ENCODE measurements at places on chromosomes 5 and 9. TPM values are rescaled to one million over a fixed set of nuclear protein-coding genes. Genes with fewer than 3 reads are reported as not detected.

The SH3RF2 gene
- polyA plus RNA-seq, result 34.1 TPM

DNA sequence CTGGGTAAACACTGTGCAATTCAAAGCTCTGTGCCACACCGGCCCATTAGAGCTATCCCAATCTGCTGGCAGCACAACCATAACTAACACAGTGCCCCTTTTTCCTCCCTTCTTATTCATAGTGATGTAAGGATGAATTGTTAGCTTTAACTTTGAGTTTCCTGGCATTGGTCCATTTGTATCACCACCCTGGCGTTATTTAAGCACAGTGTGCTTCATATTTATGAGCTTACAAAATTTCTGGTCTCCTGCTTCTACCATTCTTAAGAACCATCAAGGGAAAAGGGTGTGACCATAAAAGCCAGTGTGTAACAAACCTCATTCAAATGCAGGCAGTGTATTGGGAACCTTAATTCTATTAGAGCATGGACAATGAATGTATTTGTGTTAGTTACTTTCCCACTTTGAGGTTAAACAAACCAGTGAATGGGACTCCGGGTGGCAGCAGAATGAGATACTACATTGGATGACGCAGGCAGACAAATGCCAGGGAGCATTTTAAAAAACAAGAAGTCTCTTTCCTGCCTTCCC lies 222.6 kb downstream of the TMEM161B start:
- no peaks in the 10 kb centered on the region for H3K4me1 ChIP-seq
- H3K27ac ChIP-seq, result no peak overlapping the region
- no peaks in the 10 kb centered on the region for H3K36me3 ChIP-seq
- H3K27me3 ChIP-seq, result no peaks in the 10 kb centered on the region
- no peak for DNase-seq

GRCh38 chr5:32320576-32320975 lies 7.8 kb upstream of the MTMR12 start:
- H3K27ac ChIP-seq, result no peak overlapping the region
- H3K36me3 ChIP-seq, result no peaks in the 10 kb centered on the region
- no peak for DNase-seq

The POU5F2 gene
- 0.55 TPM for polyA plus RNA-seq

GRCh38 chr9:129377181-129377580 lies 199.1 kb upstream of the IER5L start:
- H3K27ac ChIP-seq, result no peak overlapping the region
- DNase-seq, result no peak
- H3K36me3 ChIP-seq, result no peaks in the 10 kb centered on the region
- H3K27me3 ChIP-seq, result no peaks in the 10 kb centered on the region
- peaks cover 2% of the 10 kb centered on the region for H3K4me1 ChIP-seq

The FAM81B gene
- polyA plus RNA-seq, result not detected

The ZNF354C gene
- polyA plus RNA-seq, result 1.5 TPM
